Hypothalamus (tissue), 51 donors: ENCODE measurements at places on chromosomes 3 and 15.

DNA sequence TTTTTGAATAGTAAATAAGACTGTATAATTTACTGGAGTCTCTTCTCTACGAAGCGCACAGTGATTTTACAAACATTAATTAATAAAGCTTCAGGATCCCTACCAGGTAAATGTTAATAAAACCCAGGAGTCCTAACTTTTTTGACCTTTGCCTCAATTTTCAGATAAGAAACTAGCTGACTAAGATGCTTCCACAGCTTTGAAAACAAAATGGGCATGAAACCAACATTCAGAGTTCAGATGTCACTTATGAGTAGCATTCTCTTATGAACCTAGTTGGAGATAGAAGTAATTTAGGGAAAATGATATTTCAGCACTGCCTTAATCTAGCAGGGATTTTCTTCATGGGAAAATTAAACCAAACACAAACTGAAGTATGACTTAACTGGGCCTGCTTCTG is 13.0 kb upstream of the FHIT start:
- no peak for DNase-seq

DNA sequence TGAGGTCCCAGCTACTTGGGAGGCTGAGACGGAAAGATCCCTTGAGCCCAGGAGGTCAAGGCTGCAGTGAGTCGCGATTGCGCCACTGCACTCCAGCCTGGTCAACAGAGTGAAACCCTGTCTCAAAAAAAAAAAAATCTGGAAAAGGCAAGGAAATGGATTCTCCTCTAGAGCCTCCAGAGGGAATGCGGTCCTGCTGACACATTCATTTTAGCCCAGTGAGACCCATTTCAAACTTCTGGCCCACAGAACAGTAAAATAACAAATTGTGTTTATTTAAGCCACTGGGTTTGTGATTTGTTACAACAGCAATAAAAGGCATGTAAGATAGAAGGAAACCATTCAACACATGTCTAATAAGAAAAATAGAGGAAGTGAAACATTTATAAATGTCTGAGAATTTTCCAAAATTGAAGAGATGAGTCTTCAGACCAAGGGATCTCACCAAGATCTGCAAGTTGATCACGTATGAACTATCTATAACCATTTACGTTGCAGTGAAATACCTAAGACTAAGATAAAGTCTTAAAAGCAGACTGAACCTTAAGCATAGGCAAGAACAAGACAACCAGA is at the start of gene HTR3E:
HTR3E (plus strand) TSS at position 254 of the 573 bp plus-strand sequence. CDS start 466 bp downstream, outside the sequence.
- DNase-seq, result no peak

DNA sequence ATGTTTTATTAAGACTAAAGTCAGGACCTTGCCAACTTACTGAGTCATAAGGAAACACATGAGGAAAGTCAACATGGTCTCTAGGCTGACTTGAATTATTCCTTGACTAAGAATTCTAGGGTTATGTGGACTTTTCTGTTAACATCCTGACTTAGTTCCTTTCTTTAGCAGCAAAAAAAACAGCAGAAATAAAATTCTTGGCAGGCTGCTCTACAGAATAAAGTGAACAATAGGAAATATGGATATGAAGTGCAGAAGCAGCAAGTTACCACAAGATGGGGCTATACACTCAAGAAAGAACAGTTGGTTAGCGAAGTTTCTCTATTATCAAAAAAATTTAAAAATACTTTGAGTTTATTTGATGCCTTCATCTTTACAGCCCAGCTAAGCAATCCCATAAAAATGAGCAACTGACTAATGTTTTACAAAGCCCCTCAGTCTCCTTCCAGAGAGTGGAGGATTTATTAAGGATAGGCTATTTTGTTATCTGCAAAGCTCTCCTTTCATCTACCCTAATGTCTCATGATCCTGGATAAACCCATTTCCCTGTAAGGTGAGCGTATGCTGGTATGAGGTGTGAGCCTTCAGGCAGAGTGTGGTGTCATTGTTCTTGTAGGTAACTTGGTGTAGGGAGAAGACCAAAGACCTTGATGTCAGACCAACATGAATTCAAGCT is 23.1 kb upstream of the MCCC1 start:
- DNase-seq, result no peak

DNA sequence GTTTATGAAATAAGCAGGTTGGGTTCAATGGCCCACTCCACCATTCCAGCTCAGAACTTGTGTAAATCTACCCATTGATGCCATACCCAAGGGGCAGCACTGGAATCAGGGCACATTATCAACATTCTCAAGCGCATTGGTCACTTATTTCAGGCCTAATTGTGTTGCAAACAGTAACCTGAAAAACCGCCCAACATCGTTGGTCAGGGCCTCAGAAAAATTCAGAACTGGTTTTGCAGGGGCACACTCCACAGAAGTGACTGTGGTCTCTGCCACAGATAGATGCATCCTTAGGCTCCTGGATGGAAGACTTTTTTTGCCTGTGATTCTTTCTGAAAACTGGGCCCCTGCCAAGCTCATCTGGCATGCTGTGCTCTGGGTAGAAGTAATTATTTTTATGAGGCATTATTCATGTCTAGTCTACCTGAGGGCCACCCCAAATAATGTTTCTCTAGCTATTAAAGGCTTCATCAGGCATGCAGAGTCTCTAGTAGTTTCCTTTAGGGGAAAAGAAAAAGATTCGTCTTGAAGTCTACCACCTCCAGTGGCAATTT is 21.7 kb upstream of the LRTM1 start:
- DNase-seq, result no peak

DNA sequence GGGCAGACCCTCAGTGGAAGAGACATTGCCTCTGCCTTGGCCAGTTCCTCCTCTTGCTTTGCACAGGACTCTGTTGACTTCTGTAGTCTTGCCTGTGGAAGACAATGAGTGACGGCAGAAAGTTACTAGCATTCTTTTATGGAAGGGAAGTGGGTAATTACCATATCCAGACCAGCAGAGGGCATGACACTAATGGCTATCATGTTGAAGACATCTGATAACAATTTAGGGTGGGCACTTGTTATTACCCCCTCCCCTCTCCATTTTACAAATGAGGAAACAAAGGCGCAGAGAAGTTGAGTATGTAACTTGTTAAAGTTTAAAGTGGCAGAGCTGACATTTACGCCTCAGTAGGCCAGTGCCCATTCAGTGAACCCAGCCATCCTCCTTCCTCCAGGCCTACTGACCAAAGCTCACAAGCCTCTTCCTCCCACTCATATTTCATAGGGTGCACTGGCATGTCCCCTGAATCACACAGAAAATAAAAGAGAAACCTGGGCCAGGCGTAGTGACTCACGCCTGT is 48.2 kb upstream of the FMN1 start:
- DNase-seq, result no peak

- DNase-seq, result no peak
Observed at GRCh38 chr3:4584456-4585249, 91.5 kb downstream of the ITPR1 start.

GRCh38 chr15:95624616-95625361 is 705.7 kb upstream of the NR2F2 start:
- no peak for DNase-seq

DNA sequence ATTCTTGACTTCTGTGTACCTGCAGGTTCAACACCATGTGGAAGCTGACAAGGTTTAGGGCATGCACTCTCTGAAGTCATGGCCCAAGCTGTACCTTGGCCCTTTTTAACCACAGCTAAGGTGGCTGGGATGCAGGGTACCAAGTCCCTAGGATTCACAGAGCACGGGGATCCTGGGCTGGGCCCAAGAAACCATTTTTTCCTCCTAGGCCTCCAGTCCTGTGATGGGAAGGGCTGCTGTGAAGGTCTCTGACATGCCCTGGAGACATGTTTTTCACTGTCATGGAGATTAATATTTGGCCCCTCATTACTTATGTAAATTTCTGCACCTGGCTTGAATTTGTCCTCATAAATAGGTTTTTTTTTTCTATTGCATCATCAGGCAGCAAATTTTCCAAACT is 937.5 kb upstream of the ROBO1 start:
- DNase-seq, result no peak

DNA sequence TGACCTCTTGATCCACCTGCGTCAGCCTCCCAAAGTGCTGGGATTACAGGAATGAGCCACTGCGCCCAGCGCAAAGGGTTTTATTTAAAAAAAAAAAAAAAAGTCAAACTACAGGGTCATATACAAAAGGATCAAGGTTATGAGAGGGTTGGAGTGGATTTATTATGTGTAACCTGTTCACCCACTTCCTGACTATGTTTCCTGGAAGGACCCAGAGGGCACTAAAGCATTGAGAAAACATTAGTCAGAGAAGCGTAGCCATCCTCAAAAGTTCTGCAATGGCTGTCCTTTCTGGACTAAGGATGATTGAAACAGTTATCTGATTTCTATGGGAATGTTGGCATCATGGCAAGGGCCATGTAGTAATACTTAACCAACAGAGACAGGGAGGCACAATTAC is 7.3 kb upstream of the SCAPER start:
- no peak for DNase-seq

GRCh38 chr15:74907163-74907870 is 666 bp upstream of the FAM219B start:
- DNase-seq, result no peak

- no peak for DNase-seq
Observed at GRCh38 chr3:39112113-39112512, 4.6 kb downstream of the TTC21A start.

- no peak for DNase-seq
Observed at GRCh38 chr3:185402561-185402960, 39.6 kb downstream of the MAP3K13 start.

DNA sequence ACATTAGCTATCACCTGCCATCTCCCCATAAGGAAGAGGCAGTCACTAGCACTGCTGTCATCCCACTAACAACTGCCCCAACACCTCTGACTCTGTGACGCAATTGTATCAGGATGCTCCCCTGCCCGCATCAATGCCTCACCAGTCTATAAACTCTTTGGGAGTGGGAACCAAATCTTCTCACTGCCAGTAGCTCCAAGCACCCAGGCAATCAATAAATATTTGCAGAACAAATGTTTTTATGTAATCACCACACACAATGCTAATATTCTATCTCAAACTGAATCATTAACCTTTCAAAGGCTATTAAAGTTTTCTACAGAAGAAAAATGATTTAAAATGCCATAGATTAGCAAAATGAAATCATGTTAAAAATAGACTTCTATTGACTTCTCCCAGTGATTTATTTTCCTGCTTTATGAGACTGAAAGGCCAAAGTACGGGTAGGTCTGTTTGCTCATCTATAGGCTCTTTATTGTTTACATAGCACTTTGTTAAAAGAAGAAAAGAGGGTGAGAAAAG is 131.3 kb downstream of the PLD1 start:
- DNase-seq, result no peak

- no peak for DNase-seq
Observed at GRCh38 chr15:33344111-33344510, 33.3 kb downstream of the RYR3 start.

- no peak for DNase-seq
Observed at GRCh38 chr3:67923796-67924195, 269.4 kb upstream of the SUCLG2 start.

- no peak for DNase-seq
Observed at GRCh38 chr3:158102242-158103080, 3.8 kb downstream of the SHOX2 start.
